ENCODE measurements at places on chromosomes 11 and 22.

DNA sequence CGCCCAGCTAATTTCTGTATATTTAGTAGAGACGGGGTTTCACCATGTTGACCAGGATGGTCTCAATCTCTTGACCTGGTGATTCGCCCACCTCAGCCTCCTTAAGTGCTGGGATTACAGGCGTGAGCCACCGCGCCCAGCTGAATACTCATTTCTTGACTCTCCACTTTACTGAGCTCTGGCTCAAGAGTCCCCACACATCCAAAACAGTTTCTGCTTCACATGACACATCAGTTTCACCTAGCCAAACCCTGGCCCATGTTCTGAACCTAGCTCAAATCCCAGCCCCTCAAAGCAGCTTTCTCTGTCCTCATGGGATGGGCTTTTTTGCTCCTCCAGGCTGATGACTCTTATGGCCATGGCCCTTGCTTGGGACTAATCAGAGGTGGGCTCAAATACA is 9.8 kb downstream of the HYOU1 start:
- DNase-seq: no peak

- peak; percentile 75 for DNase-seq
Observed at GRCh38 chr11:75103380-75104026, 6.8 kb upstream of the OR2AT4 start.

DNA sequence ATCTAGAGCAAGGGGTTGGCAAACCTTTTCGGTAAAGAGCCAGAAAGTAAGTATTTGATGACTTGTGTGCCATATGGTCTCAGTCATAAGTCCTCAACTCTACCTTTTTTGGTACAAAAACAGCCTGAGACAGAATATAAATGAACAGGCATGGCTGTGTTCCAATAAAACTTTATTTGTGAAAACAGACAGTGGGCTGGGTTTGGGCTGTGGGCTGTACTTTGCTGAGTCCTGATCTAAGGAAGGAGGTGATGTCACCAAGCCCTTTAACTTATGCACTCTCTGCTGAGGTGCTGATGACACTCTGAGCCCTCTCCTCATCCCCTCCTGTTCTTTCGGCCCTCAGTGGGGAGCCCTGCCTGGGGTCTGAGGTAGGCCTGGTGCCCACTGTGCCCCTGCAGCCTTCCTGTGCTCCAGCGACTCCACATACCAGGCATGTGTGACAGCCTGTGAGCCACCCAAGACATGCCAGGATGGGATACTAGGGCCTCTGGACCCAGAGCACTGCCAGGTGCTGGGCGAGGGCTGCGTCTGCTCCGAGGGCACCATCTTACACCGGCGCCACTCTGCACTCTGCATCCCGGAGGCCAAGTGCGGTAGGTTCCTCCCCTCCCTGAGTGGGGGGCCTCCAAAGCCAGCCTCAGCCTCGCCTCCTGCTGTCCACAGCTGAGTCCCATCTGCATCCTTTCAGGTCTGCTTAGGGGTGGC is 85.9 kb upstream of the MYOD1 start:
- DNase-seq: no peak

DNA sequence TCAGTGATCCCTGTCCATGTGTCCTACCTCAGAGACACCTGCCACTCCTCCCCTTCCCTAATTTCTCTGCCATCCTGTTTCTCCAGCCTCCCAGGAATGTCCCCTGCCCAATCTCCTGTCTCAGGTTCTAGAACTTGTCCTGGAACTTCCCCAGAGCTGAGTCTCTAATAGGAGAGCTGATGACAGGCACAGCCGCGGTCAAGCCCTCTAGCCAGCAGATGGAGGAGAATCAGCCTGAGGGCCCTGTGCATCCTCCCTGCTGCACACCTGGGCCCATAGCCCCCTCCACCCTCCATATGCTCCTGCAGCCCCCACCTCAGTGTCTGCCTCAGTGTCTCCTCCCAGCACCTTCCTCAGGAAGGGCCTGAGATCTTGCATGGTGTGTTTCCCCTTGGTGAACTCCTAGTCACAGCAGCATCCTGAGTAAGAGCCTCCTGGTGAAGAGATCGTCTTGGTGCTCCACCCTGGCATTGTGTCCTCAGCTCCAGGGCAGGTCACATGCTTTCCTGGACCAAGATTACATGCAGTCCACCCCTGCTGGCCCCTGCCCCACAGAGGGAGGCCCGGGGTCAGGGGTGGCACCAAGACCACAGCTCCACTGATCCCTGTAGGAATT is 43.9 kb upstream of the VPREB1 start:
- DNase-seq: no peak

- no peak for DNase-seq
Observed at GRCh38 chr11:78656984-78657383, 82.3 kb upstream of the NARS2 start.

- no peak for DNase-seq
Observed at GRCh38 chr11:7654195-7654705, 19.1 kb downstream of the CYB5R2 start.

DNA sequence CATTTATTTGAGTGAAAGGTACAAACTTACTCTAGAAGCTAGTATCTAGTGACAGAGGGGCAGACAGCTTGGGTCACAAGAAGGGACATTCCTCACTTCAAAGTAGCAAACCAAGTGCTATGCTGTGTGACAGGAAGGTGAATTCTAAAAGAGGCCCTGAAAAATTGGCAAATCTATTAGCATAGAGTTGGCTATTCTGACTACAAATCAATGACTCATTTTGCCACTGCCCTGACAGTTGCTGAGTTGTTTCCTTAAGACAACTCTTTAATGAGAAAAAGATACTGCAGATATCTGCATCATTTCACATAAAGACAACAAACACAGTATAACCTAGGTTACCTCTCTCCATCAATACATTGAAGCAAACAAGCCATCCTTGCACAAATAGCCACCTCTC is 524.0 kb upstream of the LRRC4C start:
- no peak for DNase-seq

- DNase-seq: no peak
Observed at GRCh38 chr22:46031557-46031956, 54.6 kb upstream of the WNT7B start.

DNA sequence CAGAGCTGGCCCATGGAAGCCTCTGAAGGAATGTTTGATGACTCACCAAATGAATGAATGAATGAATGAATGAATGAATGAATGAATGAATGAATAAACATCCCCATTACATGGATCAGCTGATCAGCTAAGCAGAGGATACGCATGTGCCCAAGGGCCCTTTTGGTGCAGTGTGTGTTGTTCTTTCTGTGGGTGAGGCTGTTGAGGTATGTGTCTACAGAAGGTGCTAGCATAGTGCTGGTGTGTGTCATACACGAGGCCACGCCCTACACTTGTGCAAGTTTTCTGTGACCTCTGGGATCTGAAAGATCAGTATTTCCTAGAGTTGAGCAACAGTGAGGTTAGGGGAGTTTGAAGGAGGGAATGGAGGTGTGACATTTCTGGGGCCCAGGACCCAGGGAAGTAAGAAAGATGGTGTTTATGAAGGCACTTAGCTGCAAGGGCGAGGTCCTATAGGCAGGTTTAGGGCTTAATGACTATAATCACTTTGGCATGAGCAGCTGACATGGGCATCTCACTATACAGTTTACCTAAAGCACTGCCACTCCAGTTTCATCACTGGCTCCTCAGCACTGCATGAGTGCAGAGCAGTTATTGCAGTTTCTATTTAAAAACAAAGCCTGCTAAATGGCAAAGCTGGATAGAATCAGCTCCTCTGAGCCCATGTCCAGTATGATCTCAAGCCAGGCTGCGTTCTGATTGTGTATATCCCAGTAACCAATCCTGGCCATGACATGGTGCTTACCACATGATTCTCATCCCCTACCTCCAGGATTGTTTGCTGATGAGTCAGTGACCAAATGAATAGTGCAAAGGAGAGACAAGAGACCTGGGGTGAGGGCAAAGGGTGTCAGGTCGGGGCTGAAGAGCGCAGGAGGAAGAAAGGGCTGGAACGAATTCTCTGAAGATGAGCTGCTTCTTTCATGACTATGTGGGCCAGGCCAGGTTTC is 36.4 kb upstream of the E2F8 start:
- no peak for DNase-seq

DNA sequence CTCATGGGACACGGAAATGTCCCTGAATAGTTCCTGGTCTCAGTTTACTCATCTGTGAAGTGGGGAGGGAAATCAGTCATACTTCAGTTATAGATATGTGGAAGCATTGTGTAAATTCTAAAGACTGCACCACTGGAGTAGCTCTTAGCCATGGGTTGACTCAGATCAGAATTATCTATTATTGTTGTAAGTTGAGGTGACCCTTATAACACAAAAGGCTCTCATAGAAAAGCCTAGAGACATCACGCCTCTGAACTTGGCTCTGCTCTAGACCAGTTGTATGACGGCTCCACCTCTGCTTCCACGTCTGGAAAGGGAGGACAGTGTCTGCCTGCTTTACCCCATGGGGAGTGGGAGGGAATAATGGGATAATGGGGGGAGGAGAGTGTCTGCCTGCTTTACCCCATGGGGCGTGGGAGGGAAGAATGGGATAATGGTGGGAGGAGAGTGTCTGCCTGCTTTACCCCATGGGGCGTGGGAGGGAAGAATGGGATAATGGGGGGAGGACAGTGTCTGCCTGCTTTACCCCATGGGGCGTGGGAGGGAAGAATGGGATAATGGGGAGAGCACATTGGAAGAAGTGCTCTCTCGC is 98.2 kb downstream of the AMOTL1 start:
- no peak for DNase-seq

DNA sequence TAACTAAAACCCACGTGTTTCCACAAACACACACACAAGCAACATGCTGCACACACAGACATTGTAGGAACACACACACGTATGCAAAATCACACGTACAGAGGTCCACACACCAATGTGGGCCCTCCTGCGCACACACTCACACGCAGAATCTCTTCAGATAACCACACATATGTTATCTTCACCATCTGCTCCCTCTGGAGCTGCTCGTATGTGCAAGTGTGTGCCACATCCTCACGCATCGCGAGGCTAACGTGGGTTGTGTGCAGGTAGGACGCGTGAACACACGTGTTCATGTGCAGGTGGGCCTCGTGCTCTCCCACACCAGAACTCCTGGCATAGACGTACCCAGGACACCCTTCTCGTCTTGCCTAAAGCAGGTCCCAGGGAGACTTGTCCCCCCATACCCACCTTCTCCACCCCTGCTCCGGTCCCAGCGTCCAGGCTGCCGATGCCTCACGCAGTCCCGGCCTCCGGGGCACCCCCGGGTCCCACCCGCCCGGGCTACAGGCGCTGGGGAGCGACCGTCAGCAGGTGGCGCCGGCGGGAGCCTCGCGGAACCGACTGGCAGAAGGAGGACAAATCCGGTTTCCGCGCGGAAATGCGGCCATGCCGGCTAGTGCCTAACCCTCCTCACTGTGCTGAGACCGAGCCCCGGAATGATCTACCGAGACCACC is 10.3 kb upstream of the IGSF9B start:
- no peak for DNase-seq

DNA sequence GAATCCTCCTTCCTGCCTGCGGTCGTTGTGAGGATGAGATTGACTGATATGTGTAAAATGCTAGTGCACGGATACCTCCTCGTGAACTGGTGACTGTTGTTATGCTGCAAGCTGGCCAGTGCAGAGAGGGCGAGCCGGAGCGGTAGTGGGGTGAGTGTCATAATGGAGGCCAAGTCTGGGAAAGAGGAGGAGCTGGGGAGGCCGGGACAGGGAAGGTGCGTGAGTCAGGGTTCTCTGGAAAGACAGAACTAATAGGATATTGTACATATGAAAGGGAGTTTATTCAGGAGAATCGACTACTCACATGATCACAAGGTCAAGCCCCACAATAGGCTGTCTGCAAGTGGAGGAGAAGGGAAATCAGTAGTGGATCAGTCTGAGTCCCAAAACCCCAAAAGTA is 56.8 kb upstream of the FADD start:
- DNase-seq: no peak

DNA sequence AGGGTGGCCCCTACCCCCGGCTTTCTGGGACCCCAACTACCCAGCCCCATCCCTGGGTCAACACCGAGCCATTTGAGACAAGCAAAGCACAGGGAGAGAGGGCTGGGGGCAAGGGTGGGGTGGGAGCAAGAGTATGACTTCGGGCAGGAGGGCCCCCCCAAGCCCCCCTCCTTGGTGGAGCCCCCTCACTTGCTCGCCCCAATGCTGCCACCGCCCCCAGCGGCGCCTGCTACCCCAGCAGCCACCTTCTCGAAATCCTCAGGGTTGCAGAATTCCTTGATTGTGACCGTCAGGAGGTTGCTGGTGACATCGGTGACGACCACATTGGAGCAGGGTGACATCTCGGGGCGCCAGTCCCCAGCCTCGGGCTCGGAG is 6.0 kb downstream of the CBX6 start:
- DNase-seq: no peak

GRCh38 chr11:73152861-73153483 is 10.9 kb upstream of the FCHSD2 start:
- DNase-seq: no peak

GRCh38 chr11:46248289-46249102 is 29.0 kb upstream of the CREB3L1 start:
- peak; percentile 91 for DNase-seq

GRCh38 chr11:134730561-134731212 is 318.6 kb upstream of the B3GAT1 start:
- DNase-seq: no peak

DNA sequence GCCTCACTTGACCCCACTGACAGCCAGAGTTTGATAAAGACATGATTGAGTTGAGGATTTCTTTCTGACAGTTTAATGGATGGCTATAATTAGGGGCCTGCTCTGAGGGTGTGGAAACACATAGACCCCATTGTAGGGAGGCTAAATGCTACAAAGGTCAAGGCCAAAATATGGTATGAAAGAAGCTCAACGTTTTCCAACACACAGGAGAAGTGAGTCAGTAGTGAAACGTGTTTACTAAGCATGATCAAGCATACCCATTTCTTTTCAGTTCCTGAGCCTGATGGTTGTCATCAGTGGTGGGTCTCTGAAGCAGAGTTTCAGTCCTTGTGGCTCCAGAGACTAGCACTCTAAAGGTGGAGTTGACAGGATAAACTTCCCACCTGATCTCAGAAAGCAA is 69.7 kb downstream of the SNX19 start:
- no peak for DNase-seq

GRCh38 chr11:17229481-17230152 is 21.8 kb upstream of the PIK3C2A start:
- DNase-seq: no peak
